ENCODE measurements at places on chromosomes 5 and 9.

GRCh38 chr5:134289509-134290113, 63.7 kb upstream of the PPP2CA start:
- peak; percentile 69 for DNase-seq

- DNase-seq: peak; percentile 56
These were observed 232.9 kb downstream of the NFIB start for GRCh38 chr9:14080959-14081542.

DNA sequence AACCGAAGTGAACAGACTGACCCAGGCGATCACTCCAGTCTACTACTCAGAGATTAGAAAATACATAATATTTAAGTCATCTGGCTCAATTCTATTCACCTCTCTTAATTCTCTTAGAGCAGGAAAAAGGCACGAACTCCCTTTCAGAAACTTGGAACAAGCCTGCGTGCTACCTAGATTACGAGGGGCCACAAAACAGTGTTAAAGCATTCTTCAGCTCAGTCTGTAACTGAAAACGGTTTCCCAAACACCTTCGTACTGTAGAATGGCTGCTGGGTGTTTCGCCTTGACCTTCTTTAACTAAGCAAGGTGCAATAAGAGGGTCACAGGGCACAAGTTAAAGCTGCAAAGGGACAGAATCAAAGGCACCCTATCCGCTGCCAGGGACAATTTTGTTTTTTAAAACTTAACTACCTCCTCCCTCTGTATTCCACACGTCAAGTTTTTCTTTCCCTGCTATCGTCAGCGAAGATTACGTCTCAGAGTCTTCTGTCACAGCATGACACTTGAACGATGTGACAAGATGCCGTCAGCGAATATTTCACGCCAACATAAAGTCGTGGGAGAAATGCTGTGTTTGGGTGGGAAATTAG, 687 bp downstream of the LYSMD3 start:
- no peak for DNase-seq

DNA sequence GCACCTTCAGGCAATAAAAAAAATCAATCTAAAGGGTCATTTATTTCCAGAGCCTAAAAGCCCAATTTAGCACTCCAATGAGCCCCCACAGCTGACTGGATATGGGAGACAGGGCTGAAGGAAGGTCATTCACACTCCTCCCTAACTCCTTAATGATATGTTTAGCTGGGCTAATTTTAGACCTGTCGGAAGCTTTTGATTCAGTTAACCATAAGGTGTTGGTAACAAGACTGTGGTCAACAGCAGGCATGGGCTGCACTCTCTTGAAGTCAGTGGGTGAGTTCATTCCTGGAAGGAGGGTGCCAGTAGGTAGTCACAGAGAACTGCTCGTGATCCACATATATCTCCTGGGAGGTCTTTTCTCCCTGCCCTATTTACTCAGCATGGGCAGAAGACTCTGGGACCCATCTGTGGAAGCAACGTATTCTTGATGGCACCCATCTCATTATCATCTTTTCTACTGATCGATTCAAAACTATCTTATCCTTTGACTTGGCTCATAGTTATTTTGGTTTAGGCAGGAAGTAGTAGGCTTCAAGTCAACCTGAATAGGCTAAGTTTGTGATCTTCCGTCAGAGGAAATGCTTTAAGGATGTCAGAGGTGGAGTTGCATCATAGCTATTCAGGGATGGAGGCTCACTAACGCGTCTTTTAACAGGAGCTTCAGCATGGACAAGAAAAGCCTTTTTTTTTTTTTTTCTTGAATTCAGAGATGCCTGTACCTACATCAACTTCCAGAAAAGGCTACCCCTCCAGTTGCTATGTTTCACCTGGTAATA, 367.7 kb upstream of the SLC30A5 start:
- DNase-seq: no peak

- no peak for DNase-seq
These were observed 569.6 kb upstream of the TUSC1 start for GRCh38 chr9:26247861-26248260.

GRCh38 chr9:96245399-96245798, 56.6 kb downstream of the HSD17B3 start:
- no peak for DNase-seq

DNA sequence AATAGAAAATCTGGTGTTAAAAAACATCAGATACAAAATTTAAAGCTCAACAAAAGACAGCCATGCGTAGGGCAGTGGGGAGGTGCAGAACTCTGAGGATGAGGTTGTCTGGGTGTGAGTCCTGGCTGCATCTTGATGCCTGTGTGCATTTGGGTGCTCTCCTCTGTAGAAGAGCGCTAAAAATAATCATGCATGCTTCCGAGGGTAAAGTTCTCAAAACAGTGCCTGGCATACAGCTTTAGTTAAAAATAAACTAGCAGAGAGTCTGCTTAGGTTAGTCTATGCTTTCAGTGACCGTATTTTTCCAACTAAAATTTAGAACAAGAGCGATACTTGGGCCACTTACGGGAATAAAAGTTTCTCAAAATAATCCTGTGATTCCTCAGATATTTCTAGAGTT, 55.5 kb upstream of the SPATA31C2 start:
- DNase-seq: no peak

DNA sequence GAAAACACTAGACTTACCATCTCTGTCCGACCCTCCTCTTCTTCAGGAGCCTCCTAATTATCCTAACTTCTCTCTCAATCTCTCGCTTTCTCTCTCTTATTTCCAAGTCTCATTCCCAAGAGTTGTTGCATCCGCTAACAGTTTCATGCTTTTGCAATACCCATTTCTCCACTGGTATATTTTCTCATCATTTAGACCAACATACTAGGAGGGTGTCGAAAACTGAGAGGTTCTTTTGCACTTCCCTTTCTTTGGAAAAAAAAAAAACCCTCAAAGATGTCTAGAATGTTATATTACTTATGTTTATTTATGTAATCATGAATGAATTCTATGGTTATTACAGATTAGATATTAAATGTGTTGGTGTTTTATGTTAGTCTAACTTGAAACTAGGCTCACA, 35.9 kb downstream of the SPZ1 start:
- no peak for DNase-seq

DNA sequence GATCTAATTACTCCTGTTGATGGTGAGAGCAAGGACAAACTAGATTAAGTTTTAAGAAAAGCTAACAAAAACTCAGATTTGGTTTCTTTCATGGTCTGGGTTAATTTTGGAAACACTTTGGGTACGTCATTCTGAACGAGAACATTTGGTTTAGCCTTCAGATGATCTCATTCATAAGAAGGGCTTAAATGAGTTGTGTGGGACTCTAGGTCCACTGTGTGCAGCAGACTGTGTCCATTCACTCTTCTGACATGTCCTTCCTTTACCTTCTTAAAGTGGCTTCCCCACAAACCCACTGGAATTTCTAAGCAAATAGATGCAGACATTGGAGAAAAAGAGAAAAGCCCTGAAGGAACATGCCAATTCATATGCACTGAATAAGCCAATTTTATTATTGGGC, 96.8 kb downstream of the FBXO4 start:
- peak; percentile 80 for DNase-seq

DNA sequence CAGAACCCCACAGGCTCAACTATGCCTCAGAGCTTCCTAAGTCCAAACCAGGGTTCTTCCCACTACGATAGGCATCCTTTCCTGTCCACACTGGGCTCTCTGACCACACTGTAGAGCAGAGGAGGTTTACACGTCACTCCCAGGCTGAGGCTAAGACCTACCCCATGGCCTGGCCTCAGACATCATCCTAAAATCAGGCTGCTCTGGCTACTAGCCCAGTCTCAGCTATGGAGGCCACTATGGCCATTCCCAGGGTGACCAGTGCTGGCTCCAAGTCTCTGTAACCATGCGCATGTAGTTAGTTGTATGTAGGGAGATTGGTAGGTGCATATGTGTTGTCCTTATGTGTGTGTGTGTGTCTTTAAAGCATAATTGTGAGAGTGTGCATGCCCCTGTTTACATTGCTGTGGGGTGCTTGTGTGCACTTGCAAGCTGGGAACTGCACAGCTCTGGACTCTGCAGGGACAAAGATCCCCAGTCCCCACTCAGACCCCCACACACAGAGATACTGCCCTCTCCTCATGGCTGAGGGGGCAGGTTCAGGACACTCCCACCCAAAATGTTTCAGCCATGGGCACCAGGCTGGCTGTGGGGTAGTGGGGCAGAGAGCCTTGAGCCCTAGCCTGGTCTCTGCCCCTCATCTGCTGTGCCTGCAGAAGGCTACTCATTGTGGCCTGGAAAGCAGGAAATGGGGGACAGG, 12.3 kb downstream of the PDLIM4 start:
- DNase-seq: peak; percentile 5

- no peak for DNase-seq
These were observed 35.4 kb downstream of the ADAMTS2 start for GRCh38 chr5:179309751-179310320.

- DNase-seq: no peak
These were observed 18.3 kb upstream of the SLC2A6 start for GRCh38 chr9:133496861-133497842.

DNA sequence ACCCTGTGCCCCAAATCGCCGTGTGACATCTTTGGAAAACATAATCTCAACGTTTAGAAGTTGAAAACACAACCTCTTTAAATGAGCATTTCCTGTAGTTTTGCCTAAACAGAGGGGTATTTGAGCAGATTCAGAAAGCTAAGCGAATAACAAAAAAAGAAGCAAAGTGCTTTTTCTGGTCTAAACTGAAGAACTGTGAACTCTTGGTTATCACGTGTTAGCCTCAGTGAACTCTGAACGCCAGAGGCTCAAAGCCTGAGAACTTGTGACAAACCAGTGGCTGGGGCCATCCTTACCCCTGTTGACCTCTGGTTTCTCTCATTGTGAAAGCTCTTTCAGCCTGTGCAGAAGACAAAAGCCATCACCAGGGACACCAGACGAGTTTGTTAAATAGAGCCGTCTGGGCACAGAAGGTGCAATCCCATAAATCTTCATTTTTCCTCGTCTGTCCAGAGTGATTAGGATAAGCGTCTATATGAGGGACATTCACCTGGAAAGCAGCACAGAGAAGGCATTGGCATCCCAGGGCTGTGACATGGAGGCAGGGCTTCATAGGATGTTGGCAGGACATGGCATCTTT, 61.4 kb upstream of the ICE1 start:
- no peak for DNase-seq

DNA sequence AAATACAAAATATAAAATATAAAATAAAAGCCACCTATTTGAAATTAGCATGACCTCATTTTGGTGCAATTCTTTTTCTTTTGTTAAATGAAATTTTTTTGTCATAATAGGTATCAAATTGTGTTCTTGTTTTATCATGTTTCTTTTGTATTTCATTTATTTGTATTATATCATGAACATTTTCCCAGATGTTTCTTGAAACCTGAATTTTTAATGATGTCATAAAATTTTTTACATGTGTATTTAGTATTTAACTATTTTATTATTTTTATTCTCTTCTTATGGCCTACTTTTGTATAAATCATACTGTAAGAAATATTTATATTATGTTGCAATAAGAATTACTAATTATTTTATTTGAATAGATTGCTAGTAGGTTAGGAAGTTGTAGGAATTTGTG, 361.7 kb downstream of the TMEM161B start:
- DNase-seq: no peak

- DNase-seq: no peak
These were observed 189.5 kb downstream of the SLF1 start for GRCh38 chr5:94807985-94808384.

DNA sequence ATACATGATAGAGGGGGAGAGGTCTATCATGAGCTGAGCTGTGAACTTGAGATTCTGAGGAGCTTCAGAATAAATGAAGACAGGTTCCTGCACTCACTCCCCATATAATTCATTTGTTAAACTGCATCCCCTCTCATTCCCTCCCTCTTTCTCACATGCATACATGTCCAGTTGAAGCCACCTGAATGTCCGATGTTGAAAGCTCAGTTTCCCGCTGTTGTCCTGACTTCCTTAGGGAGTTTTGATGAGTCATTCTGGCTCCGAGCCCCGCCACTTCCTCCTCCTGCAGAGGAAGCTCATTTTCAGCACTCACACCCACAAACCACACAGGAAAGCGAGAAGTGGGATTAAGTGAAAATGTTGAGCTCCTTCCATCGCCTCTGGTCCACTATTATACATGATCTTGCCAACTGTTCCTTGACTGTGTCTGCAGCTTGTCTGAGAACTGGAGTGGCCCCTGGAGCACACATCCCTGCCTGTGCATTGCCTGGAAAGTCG, 121.2 kb downstream of the CEMIP2 start:
- DNase-seq: peak; percentile 65

- DNase-seq: no peak
These were observed 47.0 kb downstream of the CCDC125 start for GRCh38 chr5:69285448-69286116.

GRCh38 chr9:134502266-134502791, 139.3 kb upstream of the COL5A1 start:
- DNase-seq: no peak

GRCh38 chr9:19989213-19989612, 200.4 kb upstream of the SLC24A2 start:
- no peak for DNase-seq

GRCh38 chr9:90037146-90037797, 432.5 kb downstream of the GADD45G start:
- no peak for DNase-seq

DNA sequence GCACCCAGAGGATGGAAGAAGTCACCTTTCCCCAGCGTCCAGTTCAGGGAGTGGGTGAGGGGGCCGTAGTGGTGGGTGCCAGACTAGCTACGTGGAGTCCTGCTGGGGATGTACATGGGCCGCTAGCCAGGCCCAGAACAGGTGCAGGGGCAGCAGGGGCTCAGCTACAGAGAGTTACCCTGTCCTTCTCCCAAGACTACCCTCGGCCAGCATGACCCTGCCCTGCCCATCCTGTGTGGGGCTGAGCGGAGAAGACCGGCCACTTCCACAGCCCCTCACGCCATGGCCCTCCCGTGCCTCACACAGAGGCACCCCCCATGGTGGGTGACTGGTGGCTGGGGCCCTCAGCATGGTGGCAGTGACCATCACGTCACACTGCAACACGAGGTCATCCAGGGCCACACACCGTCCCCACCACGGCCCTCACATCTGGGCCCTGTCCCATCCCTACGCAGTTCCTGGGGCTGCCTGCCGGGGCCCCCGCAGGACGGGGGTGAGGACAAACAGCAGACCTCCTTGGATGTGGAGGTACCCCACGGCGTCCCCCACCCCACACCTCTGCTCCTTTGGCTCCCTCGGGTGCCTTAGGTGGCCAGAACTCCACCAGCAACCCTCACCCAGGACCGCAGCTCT, 977 bp upstream of the DPP7 start:
- no peak for DNase-seq
